Activated T-cell treated with anti-CD3 and anti-CD28 coated beads for 24 hours (primary cell): ENCODE measurements at places on chromosomes 4 and X.

DNA sequence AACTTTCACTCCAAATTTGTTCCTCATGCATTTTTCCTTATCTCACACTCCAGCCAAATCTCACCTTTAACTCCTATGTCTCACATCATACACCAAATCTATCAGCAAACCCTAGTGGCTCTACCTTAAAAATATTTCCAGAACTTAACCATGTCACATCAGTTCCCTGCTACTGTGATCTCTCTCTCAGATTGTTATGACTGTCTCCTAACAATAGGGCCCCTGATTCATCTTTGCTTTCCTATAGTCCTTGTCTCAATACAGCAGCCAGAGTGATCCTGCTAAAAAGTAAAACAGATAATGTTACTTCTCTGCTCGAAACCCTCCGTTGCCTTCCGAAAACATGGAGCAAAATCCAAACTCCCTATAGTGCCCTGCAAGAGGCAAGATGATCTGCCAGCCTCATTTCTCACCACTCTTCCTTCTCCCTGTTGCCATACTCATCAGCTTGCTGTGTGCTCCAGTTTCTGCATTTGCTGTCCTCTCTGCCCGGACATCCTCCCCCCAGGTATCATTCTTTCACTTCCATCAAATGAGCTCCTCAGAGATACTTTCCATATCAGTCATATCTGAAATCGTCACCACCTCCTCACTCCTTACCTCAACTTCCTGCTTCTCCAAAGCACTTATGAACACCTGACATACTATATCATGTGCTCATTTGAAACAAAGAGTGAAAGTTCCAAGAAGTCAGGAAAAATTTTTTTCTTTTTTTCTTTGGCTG lies 293.4 kb upstream of the NR3C2 start:
- no peak for DNase-seq

DNA sequence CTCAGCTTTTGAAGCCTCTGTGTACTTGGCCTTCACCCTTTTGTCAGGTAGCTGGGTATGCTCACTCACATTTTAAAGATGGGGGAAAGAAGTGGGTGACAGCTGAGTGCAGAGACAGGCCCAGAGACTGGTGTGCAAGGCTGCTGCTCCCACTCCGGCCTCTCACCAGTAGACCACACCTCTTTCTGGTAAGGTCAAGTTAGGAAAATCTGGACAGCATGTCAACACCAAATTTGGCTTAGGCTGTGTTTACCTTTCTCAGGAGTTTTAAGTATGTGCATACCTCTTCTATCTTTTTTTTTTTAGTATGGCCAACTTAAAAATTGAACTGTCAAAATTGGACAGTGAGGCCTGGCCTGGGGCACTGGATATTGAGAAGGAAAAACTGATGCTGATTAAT lies 66.6 kb downstream of the CLDN22 start:
- no peak for DNase-seq

DNA sequence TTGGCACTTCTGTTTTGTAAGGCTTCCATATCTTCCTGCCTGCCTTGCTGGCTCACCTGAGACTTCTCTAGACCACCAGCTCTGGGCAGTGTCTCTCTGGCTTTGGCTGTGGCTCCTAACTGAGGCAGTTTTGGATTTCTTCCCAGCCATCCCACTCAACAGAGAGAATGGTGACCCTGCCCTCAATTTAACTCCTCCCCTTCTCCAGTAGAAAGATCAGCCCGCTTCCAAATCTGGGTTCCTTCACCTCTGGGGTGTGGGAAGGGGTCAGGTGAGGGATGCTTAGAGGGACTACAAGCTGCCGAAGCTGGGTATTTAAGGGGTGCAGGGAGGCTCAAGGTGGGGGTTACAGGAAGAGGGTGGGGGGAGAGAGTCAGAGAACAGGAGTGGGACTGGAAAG lies 23.7 kb downstream of the NAP1L5 start:
- DNase-seq, result no peak

DNA sequence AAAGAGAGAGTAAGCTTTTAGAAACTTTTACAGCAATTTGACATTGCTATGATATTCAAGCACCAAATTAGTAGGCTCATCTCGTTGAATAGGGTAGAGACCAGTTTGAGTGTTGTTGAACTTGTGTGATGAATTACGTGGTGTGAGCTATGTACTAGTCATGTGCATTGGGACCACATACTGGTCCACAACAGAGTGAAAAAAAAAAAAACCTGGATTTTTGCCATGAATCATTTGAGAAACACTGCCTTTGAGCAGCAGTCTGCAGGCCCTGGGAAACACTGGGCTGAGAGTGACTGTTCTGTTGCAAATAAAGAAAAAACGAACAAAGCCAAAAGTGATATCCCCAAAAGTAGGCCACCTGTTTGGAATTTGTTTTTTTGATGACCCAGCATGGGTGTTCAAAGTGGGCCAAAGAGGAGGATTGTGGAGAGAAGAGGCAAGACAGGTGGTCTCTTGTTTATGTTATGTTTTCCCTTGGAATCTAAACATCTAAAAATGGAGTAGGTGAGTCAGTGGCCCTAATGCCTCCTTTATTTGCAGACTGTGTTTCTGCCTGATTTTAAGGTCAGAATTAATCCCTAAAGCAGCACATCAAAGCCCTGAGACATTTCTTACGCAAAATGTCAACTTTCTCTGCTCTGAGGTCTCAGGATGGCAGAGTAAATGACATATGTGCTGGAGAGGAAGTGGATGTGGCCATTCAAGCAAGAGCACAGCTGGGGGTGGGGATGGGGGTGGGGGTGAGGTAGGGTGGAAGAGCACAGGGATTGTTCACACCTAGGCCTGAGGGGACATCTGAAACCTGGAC lies 33.5 kb downstream of the TAF7L start:
- DNase-seq, result no peak

DNA sequence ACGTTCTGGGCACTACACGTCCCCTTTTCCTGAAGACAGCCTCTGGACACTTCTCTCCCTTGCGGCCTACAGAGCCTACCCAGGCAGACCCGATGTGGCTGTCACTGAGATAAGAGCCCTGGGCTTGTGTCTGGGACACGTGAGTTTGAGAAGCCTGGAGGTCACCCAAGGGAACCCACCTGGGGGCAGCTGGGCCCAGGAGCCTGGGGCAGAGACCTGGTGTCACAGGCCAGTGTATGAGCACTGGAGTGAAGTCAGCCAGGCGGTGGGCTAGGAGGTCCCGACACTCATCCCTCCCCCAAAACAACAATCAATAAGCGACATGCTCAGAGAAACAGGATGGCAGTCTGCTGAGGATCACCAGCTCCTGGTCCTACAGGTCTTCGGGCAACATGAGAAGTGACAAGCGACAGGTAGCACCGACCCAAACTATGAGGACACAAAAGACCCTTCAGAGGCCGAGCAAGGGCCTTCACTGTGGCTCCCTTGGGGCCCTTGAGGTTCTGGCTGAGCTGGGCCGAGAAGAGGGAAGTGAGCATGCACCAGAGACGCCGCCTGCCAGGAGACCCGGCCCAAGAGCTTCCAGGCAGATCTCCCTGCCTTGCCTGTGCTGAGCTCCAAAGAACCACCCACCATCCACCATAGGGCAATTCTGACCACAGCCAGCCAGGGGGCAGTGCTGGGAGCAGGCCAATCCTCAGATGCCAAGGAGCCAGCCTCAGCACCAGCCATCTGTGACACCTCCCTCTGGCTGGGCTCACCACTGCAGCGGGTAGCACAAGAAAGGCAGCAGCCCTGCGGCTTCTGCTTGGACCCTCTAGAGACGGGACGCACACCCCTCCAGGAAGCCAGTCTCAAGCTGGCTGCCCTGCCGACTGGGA lies 11.0 kb upstream of the DUSP9 start:
- DNase-seq, result no peak

DNA sequence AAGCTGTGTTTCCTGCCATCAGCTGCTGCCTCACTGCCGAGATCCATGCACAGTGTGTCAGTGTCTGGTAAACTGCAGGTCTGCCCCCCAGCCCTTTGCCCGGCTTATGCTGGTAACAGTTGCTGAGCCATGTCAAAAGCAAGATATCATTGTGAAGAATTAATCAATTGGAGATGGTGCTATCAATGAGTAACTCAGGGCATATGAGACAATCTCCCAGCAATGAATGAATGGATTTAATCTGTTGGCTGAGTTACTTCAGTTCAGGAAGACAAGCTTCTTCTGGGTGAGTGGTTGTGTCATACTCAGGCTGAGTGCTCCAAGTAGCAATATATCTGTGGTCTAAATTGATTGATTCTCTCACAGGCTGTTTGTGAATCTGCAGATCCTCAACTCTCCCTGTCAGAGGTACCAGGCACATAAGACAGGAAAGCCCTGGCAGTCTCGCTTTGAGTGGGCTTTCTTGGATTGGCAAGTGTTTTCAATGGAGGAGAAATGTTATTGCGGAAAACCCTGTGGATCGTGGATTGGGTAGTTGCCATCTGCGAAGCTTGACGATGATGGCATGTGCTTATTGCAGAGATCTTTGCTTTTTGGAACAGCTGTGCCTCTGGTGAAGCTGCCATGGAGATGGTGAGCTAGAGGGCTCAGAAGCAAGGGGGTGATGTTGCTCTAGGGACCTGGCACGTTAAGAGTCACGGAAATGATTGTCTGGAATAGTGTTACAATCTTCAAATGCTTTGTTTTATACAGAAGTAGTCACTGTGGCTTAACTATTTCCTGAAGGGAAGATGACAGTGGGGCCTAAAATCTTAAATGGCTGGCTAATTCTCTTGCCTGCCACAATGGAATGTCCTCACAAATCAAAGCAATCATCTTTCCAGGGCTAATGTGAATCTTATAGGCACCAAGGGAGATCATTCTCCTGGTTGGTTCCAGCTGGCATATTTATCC lies 147.6 kb upstream of the TBC1D9 start:
- DNase-seq, result no peak

- no peak for DNase-seq
Observed at GRCh38 chrX:118928151-118928550, 46.3 kb upstream of the LONRF3 start.

GRCh38 chr4:6271701-6272465 lies 2.2 kb downstream of the WFS1 start:
- no peak for DNase-seq

DNA sequence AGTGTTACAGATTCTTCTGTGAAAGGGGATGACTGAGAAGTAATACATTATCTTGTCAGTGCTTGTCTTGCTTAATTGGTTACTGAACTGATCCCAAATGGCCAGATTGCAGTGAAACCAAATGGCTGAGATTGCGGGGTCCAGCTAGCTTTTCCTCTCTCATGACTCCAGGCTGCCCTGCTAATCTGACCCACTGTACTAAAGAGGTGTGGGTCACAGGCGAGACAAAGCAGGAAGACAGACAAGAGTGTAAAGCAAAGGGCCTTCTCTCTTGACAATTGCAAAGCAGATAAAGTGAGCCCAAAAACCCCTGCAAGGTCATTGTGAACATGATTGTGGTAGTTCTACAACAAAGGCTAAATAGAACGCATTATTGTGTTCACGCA lies 2.1 kb downstream of the TMEM150C start:
- DNase-seq, result no peak

DNA sequence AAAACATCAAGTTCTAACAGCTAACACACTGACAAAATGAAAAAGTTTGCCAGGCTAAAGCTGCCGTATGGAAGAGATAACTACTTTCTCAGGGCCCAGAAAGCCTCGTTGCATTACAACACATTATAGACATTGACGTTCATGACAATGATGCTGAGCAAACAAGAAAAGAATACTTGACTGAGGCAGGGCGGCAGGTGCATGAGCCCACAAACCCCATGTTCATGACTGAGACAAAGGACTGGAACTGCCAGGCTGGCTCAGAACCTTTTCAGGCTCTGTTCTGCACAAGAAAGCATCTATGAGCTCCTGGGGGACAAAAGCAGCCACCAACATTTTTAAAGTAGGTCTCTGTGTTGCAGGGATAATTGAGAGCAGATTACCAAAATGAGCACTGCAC lies 13.6 kb downstream of the TLR6 start:
- DNase-seq, result no peak

GRCh38 chrX:48714573-48714972 lies 18.0 kb downstream of the SUV39H1 start:
- no peak for DNase-seq

- no peak for DNase-seq
Observed at GRCh38 chr4:9812501-9813340, 31.3 kb downstream of the DRD5 start.

DNA sequence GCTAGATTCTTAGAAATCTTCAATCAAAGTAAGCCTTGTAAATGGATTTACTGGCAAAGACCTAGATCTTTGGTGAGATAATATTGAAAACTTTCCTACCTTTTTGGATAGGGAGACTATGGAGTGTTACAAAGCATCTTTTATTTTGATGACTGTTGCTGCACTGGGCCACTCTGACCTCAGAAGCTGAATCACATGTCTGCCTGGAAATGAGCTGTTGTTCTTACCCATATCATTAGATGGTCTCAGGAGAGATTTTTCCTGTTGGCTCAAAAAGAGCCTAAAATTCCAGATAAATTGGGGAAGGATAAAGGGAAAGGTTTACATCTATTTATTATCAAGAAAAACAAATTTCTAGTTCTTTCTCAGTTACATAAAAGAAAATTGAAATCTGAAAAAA lies 127.5 kb upstream of the BMP3 start:
- no peak for DNase-seq

- DNase-seq, result no peak
Observed at GRCh38 chr4:105137121-105137875, 9.4 kb upstream of the TET2 start.

DNA sequence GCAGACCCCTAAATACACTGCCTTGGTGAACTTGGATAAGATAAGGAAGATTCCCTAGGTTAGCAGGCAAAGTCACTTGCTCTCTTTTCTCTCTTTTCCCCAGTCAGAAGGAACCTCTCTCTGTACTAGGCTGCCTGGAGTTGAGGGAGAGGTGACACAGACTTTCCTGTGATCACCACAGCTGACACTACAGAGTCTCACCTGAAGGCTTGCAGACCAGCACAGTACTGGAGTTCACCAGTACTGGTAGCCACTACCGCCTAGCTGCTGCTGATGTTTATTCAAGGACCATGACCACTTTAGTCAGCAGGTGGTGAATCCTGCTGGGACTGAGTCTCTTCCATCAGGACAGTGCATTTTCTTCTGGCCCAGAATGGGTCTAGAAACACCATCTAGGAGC lies 63.3 kb downstream of the PTPN13 start:
- DNase-seq, result no peak

DNA sequence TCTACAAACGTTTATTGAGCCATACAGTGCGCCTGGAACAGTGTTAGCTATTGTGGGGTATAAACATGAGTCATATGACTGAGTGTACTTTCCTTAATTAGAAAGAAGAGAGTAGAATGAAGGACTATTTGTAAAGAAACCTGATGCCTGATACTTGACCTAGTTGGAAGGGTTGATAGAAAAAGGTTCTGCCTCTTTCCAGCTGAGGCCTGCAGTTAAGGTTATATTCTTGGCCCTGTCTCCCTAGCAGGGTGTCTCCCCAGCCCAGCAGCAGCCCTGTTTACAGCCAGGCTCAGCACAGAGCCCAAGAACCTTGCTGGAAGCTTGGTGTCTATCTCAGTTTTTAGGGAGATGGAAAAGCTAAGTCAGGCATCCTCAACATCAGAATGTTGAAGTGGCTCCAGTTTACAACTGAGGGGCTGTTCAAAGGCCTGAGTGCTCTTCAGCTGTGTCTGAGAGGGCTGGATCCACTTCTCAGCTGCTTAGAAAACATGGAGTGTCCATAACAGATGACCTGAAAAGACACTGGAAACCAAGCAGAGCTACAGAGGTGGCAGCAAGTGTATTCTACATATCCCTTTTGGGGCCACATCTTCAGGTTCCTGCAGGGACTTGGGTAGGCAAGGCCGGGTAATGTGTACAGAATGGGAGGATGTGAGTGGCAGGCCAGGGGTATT lies 21.6 kb downstream of the NYX start:
- no peak for DNase-seq

GRCh38 chrX:9396930-9397329 lies 67.9 kb upstream of the TBL1X start:
- no peak for DNase-seq

GRCh38 chr4:147182041-147182440 lies 236.4 kb upstream of the TTC29 start:
- DNase-seq, result no peak

GRCh38 chr4:155304375-155304774 lies 72.4 kb downstream of the MAP9 start:
- no peak for DNase-seq
